ENCODE measurements at places on chromosomes 11 and 22.

DNA sequence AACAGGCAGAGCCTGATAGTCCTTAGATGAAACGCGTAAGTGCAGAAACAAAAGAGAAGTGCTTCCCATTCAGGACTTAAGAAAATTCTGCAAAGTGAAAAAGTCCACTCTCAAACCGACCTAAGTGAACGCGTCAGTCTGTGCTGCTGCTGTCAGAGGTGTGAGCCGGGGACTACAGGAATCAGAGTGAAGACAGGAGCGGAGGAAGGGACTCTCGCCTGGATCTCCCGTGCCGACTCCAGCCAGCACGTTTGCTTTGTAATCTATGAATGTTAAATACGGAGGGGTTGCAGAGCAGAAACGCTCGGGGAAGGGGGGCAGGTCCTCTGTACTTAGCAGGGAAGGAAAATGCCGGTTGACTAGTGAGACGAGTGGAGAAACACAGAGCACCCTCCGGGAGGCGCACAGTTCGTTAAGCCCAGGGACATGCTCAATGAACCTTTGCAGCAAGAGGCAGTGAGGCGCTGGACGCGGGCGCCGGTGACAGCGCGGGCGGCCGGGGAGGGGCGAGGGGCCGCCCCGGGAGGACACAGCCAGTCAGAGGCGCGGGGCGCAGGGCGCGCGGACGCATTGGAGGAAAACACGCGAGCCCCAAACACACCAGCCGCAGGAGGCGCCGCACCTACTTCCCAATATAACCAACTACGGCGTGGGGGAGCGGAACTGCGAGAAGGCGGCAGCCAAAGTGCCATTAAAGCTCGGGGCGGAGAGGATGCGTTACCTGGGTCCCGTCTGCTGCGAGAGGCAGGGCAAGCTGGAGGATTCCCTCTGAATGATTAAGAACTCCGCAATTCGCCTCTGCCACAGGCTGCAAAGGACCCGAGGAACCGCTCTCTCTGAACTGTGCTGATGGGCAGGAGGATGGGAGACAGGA is at the start of gene CNTN5:
Gene CNTN5, plus strand, starts transcription at position 598 of the 874 bp plus-strand sequence.
- no peak for DNase-seq

DNA sequence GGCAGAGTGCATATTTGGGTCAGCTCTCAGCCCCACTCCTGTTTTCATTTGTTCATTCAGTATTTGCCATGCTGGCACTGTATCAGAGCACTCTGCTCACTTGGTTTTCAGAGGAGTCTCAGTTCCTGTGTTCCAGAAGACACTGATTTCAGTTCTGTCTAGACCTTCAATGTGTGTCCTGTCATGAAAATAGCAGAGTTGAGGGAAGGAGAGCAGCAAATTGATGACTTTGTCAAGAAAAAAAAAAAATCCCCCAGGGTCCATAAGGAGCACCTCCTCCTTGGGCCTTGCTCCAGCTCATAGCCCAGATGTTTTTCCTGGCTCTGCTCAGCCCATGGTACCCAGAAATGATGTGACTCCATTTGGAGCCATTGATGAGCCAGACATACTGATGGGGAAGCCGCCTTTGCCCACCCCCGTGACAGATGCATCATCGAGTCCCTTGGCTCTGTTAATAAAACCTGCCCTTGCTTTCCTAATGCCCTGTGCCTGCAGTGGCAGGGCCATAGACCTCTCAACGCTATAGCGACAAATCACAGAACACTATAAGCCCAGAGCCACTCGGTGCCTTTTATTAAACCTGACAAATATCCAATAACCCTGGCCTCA is 107.0 kb downstream of the PKNOX2 start:
- DNase-seq = no peak

DNA sequence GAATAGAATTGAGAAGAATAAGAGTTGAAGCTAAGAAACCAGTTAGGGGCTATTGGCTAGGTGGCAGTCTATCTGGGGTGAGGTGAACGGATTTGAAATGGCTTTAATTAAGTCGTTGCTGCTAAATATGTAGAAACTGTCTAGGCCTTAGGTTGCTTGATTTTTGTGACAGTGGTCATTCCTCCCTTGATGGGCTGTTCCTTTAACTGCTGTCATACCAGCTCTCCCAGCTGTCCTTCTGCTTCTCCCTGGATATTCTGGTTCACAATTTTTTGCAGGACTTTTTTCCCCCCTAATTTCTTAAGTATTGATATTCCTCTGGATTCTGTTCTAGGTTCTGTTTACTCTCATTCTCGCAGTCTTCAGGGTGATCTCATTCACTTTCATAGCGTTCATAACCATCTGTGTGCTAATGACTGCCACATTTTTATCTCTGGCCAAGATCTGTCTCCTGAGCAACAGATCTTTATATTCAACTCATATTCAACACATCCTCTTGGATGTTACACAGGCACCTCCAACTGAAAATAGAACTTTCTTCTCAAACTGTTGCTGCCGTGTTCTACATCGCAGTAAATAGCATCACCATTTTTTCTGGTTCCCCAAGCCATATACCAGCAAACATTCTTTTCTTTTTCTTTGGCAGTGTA is 134.1 kb downstream of the UVRAG start:
- DNase-seq = no peak

DNA sequence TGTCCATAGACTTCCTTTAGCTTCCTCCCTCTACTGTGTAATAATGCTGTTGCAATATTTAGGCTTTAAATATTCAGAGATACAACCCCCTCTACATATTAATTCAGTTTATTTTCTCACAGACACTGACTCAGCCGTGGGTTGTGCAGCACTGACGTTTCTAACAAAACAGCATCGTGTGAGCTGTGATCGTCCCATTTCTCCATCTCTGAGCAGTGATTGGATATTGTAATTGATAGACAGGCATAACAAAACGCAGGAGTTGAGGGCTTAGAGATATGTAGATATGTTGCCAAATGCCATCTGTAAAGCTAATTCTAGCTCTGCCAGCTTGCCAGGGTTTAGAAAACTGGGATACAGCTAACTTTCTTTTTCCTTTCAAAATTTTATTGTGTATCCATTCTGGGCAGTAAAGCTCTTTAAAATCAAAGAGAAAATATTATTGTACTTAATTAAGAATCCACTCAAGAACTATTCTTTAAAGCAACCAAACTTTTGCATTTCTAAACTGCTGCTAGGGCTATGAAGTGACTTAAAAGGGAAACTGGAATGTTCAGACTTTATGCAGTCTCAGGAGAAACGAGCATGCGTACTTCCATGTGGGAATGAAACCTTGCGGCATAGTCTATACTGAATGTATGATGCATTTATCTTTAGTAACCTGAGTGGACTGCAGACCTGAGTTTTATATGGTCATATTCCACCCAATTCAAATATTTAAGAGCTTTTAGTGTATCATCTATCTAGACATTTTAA is 22.7 kb downstream of the BTBD10 start:
- no peak for DNase-seq

DNA sequence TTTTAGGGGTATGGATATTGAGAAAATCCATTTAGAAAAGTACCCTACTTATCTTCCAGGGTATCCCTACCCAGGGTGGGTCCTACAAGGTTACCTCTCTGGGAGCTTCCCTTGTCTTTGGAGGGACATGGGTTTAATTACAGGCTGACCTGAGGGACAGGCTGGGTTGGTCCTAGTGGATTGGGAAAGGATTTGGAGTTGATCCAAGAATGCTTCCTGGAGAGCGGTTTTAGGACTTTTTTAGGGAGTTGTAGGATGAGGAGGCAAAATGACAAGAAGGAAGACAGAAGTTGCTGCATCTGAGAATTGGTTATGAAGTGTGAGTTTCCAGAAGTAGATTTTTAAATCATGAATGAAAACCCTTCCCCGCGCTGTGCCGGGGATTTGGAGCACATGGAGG is 61.8 kb upstream of the CRTAM start:
- DNase-seq = no peak

GRCh38 chr11:67732045-67732787 is 57.8 kb upstream of the ALDH3B2 start:
- no peak for DNase-seq

DNA sequence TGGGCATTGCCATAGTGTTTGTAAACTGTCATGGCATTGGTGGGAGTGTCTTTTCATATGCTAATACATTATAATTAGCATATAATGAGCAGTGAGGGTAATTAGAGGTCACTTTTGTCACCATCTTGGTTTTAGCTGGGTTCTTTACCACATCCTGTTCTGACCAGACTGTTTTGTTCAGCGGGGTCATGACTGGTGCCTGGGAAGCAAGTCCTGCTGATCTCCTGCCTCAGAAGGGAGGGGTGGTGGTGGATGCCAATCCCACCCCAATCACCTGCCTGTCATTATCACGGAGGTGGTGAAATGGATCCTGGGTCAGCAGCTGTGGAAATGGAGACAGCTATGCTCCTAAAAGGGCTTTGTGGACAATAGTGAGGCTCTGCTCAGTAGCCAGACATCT is 31.2 kb downstream of the IL18 start:
- no peak for DNase-seq

- DNase-seq = no peak
These were observed 119.9 kb upstream of the MPPED2 start for GRCh38 chr11:30705913-30706675.

- DNase-seq = no peak
These were observed 17.0 kb downstream of the CASP12 start for GRCh38 chr11:104881117-104881794.

GRCh38 chr22:43447380-43447779 is 35.6 kb downstream of the MPPED1 start:
- no peak for DNase-seq

GRCh38 chr11:35146711-35147110 is 7.7 kb downstream of the CD44 start:
- no peak for DNase-seq

GRCh38 chr11:78782725-78783124 is 208.1 kb upstream of the NARS2 start:
- DNase-seq = no peak

DNA sequence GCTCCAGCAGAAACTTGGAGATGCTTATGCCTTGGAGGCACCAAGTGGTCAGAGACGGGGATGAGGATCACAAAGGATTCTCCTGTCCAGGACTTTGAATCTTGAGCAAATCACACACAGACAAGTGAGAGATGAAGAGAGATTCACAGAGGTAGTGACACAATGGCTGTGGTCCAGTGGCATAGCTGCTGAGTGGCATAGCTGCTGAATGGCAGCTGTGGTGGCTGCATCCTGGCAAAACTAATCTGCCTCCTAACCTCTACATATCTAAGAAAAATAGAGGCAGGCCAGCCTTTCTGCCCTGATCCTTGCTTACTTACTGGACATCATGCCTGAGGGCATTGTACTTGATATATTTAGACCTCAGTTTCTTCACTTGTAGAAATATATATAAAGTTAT is 102.6 kb downstream of the CD44 start:
- no peak for DNase-seq

- no peak for DNase-seq
These were observed 75.8 kb downstream of the ARHGAP8 start for GRCh38 chr22:44828193-44828592.

- no peak for DNase-seq
These were observed 36.3 kb upstream of the RTL6 start for GRCh38 chr22:44534335-44534734.

DNA sequence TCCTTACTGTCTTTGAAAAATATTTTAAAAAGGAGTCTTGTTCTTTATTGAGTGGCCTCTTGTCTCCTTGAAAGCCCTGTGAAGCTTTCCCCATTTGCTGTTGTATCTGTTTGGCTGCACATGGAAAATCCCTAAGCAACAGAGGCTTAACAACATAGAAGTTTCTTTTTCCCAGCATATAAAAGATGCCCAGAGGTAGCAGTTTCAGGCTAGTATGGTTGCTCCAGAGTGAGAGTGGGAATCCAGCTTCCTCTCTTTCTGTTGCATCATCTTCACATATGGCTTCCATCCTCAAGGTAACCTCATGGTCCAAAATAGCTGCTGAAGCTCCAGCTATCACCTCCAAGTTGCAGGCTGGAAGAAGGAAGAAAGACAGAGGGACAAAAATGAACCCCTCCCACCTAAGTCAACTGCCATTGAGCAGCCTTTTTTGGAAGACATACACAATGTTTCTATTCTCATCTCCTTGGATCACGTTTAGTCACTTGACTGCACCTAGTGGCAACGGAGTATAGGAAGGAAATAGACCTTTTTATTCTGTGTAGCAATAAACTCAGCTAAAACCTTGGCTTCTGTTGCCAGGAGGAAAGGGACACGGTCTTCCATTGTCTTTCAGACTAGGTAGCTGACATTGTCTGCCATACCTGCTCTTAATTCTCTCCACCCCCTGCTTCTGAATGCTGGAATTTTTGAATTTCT is 5.3 kb downstream of the CSF2RB start:
- no peak for DNase-seq

GRCh38 chr22:49716441-49716840 is 111.2 kb downstream of the BRD1 start:
- DNase-seq = no peak

GRCh38 chr11:12199231-12199948 is 89.0 kb downstream of the MICAL2 start:
- no peak for DNase-seq

- DNase-seq = no peak
These were observed at the start of gene NLRP6 for GRCh38 chr11:278001-278951. NLRP6 (plus strand) TSS chr11:278407; CDS start chr11:278570, 163 bp downstream.

DNA sequence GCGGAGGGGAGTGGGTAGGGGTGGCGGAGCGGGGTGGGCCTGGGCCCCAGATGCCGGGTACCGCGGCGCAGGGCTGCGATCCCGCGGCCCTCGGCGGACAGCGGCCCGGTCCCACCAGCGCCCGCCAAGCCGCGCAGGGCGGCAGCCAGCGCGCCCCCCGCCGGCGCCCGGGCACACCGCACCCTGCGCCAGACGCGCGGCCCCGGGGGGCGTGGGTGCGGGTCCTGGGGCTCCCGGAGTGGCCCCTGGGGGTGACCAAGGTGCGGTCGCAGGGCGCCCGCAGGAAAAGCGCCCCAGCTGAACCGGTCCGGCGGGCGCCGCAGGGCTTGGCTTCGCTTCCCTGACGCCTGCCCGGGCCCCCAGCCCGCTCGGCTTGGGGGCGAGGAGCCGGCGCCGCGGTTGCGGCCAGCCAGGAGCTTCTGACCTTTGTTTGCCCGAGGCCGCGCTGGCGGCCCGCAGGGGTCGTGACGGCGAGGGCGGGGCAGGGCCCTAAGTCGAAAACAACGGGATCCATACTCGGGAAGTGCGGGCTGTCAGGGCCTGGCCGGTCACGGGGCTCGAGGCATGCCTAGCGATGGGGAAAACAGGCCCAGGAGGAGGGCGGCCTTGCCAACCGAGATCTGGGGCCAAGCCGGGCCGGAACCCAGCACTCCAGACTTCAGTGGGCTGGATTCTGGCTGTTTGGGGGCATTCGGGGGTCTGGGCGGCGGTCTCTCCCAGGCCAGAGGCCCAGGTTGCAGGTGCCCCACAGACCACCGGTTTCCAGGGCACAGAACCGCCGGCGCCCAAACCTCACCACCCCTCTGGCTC is 581 bp upstream of the AP5B1 start:
- no peak for DNase-seq

DNA sequence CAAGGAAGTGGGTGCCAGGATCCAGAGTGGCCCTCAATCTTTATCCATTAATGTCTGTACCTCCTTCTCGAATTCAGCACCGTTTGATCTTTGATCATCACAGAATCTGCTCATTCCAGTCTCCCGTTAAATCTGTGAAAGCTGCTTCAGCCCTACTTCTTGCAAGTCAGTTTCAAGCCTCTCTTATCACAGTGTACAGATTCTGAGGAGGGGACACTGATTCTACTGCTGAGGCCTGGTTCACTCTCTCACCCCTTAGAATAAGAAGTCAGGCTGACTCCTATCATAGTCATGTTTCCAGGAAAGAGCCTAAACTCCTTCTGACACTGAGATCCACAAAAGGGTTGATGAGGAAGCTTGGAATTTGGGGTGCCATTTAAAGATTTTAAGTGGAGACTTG is 39.0 kb downstream of the MAML2 start:
- DNase-seq = no peak

Data from stimulated activated CD8-positive, alpha-beta memory T cell treated with anti-CD3 and anti-CD28 coated beads, Interleukin-7, amount 100 ng/mL, for 1 hour (primary cell).